ENCODE measurements at places on chromosomes 16 and 17. TPM values are rescaled to one million over a fixed set of nuclear protein-coding genes. Genes with fewer than 3 reads are reported as not detected.
A peak's percentile ranks its signal among the peaks of the same experiment; 100 is the strongest.

Gene AOC3
- total RNA-seq: 1.2 TPM

Gene TNFRSF17
- 6.3 TPM for total RNA-seq

- no peak overlapping the region for H3K4me3 ChIP-seq
- peaks cover 59% of the 10 kb centered on the region for H3K4me1 ChIP-seq
- H3K27ac ChIP-seq: no peak overlapping the region
- H3K36me3 ChIP-seq: no peaks in the 10 kb centered on the region
- no peaks in the 10 kb centered on the region for H3K27me3 ChIP-seq
- no peak for DNase-seq
Measured at GRCh38 chr17:59353106-59353854, 21.8 kb downstream of the YPEL2 start.

- H3K36me3 ChIP-seq: no peaks in the 10 kb centered on the region
- DNase-seq: no peak
- H3K4me3 ChIP-seq: no peak overlapping the region
- H3K27ac ChIP-seq: no peak overlapping the region
Measured at GRCh38 chr17:8599351-8600011, 31.0 kb downstream of the MYH10 start.

GRCh38 chr16:20669679-20670078, 27.8 kb downstream of the ACSM1 start:
- H3K27ac ChIP-seq: no peak overlapping the region
- H3K4me1 ChIP-seq: peaks cover 17% of the 10 kb centered on the region
- H3K36me3 ChIP-seq: no peaks in the 10 kb centered on the region
- H3K4me3 ChIP-seq: no peak overlapping the region
- H3K27me3 ChIP-seq: no peaks in the 10 kb centered on the region
- no peak for DNase-seq

- H3K4me3 ChIP-seq: no peak overlapping the region
- H3K36me3 ChIP-seq: no peaks in the 10 kb centered on the region
- no peaks in the 10 kb centered on the region for H3K27me3 ChIP-seq
- DNase-seq: no peak
Measured at GRCh38 chr17:73189417-73190099, 3.3 kb upstream of the COG1 start.

DNA sequence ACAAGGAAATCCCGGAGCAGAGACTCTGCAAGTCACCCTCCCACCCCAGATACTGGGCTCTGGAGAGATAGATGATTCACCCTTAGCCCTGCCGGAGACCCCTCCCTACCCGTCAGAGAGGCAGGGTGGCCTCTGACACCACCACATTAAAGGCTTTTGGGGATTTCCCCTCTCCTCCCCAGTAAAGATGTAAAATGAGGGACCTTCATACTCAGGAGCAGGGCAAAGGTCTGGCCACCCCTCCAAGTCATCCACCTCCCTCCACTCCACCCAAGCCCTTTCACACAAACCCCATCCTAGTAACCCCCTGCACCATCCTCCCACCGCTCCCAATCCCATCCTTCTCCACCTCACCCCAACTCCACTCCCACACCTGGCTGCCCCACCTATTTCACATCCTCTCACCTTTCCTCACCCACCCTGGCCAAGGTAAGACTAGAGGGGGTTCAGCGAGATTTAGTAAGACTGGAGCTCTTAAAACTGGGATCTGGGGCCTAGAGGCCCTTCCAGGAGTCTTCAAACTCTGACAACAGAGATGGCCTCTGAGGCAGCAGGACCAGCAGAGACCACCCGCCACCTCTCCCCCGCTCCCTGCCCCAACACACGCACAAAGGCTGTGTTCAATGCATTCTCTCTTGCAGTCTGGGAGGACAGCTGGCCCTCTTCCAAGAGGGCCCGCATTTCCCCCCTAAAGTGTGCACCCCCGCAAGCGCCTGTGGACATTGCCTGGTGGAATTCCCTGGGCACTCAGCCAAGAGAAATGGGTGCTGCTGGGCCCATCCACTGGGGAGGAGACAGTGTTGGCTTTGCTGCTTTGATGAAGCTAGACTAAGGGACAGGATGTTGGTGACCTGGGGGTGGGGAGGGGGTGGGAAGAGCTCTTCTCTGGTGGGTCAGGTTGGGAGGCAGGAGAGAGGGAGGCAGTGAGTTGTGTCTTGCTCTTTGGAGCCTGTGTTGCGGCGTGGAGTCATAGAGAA, 1.1 kb downstream of the ABAT start:
- H3K27ac ChIP-seq: peak overlapping the region; percentile 83
- peaks cover 17% of the 10 kb centered on the region for H3K4me1 ChIP-seq
- DNase-seq: no peak
- peaks cover 3% of the 10 kb centered on the region for H3K36me3 ChIP-seq
- H3K4me3 ChIP-seq: peak overlapping the region; percentile 71
- no peaks in the 10 kb centered on the region for H3K27me3 ChIP-seq

Gene NPIPB13
- 59.6 TPM for total RNA-seq

Gene RND2
- total RNA-seq: 1.2 TPM

Gene NTN1
- total RNA-seq: 0.19 TPM

DNA sequence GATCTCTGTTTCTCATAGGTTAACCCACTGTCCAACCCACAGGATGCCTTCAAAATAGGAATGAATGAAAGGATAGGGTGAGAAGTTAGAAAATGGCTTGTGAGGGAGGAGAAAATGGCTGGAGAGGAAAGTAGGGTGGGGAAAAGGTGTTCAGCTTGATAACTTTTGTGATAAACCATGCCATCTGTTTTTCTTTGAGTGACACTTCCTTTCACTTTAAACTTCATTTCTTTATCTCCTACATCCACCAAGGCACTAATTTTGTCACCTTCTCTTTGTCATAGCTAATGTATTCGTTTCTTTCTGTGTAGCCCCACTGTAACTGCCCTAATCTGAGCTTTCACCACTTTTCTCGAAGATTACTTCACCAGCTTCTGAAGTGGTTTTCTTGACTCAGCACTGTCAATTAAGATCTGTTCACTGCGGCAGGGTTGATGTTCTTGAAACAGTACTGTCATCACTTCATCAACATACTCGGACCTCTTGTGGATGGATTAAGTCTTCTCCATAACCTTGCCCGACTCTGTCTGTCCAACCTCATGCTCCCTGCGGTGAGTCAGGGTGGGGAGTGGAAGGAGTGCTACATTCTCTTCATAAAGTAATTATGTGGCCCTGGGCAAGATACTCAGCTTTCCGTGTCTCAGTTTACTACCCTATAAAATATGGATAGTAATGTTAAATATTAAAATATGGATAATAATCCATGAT, 5.5 kb upstream of the KRT10 start:
- H3K4me3 ChIP-seq: no peak overlapping the region
- H3K27ac ChIP-seq: no peak overlapping the region
- H3K36me3 ChIP-seq: no peaks in the 10 kb centered on the region
- H3K27me3 ChIP-seq: peaks cover 3% of the 10 kb centered on the region

- H3K4me3 ChIP-seq: no peak overlapping the region
- H3K27me3 ChIP-seq: no peaks in the 10 kb centered on the region
- peaks cover 42% of the 10 kb centered on the region for H3K36me3 ChIP-seq
- no peaks in the 10 kb centered on the region for H3K4me1 ChIP-seq
- DNase-seq: no peak
- H3K27ac ChIP-seq: no peak overlapping the region
Measured at GRCh38 chr17:40153603-40154236, 13.4 kb downstream of the CASC3 start.

DNA sequence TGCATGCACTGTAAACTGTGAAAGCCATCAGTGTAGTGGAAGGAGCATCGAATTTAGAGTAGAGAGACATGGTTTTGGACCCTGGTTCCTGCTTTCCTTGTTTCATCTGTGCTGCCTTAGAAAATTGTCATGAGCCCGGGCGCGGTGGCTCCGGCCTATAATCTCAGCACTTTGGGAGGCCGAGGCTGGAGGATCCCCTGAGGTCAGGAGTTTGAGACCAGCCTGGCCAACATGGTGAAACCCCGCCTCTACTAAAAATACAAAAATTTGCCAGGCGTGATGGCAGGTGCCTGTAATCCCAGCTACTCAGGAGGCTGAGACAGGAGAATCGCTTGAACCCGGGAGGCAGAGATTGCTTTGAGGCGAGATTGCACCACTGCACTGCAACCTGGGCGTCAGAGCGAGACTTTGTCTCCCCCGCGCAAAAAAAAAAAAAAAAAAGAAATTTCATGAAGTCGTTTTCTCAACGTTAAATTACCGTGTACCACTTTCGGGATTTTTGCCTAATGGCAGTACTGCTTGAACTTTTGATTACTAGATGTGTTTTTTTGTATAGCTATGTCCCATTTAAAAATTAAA, 912 bp downstream of the COQ7 start:
- peaks cover 1% of the 10 kb centered on the region for H3K36me3 ChIP-seq
- H3K27ac ChIP-seq: peak overlapping the region; percentile 99
- peak overlapping the region; percentile 79 for H3K4me3 ChIP-seq
- peak; percentile 41 for DNase-seq

Gene SOST
- not detected for total RNA-seq

DNA sequence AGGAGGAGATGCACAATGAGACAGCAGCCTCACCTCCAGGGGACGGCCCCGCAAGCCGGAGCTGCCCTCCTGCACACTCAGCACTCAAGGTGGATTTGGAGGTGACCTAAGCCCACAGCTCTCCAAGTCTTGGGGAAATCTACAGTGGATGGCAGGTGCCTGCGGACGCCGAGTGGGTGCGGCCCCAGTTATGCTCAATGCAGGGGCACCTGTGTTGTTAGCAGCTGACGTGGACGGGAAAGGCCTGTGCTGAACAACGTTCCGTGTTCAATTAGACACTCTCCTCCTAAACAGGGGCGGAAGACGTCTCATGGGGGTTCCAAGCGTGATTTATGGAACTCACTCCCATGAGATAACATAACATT, 22.0 kb upstream of the METRNL start:
- H3K4me1 ChIP-seq: peaks cover 11% of the 10 kb centered on the region
- no peak overlapping the region for H3K27ac ChIP-seq
- no peak for DNase-seq
- peaks cover 3% of the 10 kb centered on the region for H3K27me3 ChIP-seq
